Endothelial cell of umbilical vein (primary cell): ENCODE measurements at places on chromosomes 11 and 22. TPM values are rescaled to one million over a fixed set of nuclear protein-coding genes. Genes with fewer than 3 reads are reported as not detected.

DNA sequence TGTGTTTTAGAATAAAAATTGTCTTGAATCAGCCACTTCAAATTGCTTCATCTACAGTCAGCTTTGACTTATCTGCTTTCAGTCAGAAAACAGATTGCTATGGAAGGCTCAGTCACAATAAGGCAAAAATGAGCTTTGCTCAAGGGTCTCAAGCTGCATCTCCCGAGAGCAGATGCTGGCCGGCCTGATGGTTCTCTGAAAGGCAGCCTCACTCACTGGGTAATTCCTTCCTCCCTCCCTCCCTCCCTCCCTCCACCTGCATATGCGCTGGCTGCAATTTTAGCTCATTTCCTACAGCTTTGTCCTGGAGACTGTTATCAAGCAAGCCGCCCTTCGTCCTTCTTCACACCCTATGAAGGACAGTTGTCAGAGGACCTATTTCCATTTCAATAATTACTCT is 1.6 kb upstream of the IZUMO1R start:
- DNase-seq = no peak
- H3K36me3 ChIP-seq = no peaks in the 10 kb centered on the region
- H3K27me3 ChIP-seq = no peaks in the 10 kb centered on the region
- H3K4me3 ChIP-seq = no peak overlapping the region
- H3K4me1 ChIP-seq = no peaks in the 10 kb centered on the region
- no peak overlapping the region for H3K27ac ChIP-seq

SREBF2 gene
- total RNA-seq = 136 and 144 TPM in 2 replicates

DNA sequence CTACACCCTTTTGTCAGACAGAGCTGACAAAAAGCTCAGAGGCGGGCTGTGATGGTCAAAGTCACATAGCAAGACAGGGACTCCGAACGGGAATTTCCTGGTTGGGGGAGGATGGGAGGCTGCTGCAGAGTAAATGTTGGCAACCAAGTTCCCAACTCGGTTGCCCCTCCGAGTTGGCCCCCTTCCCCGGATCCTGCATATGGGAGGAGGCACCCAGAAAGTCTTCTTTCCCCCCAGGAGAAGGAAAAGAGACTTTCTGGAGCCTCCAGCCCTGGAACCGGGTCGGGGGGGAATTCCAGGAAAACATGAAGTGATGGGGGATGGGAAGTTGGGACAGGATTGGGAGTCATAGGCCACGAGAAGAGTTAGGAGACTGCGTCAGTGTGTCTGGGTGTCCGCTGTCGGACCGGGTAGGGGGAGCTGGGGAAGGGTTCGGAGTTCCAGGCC is 614 bp downstream of the SELENOM start:
- H3K36me3 ChIP-seq = peaks cover 4% of the 10 kb centered on the region
- no peak for DNase-seq
- peak overlapping the region; percentile 85 for H3K4me3 ChIP-seq
- H3K4me1 ChIP-seq = peaks cover 11% of the 10 kb centered on the region

SEC14L6 gene
- 0.15 TPM in 1 of 2 replicates, not detected in the other for total RNA-seq

OR5P2 gene
- not detected in 2 replicates for total RNA-seq

- no peak for DNase-seq
- peaks cover 25% of the 10 kb centered on the region for H3K4me1 ChIP-seq
- no peaks in the 10 kb centered on the region for H3K36me3 ChIP-seq
- H3K27ac ChIP-seq = no peak overlapping the region
Observed at GRCh38 chr11:128735935-128736605, 42.2 kb downstream of the FLI1 start.

DNA sequence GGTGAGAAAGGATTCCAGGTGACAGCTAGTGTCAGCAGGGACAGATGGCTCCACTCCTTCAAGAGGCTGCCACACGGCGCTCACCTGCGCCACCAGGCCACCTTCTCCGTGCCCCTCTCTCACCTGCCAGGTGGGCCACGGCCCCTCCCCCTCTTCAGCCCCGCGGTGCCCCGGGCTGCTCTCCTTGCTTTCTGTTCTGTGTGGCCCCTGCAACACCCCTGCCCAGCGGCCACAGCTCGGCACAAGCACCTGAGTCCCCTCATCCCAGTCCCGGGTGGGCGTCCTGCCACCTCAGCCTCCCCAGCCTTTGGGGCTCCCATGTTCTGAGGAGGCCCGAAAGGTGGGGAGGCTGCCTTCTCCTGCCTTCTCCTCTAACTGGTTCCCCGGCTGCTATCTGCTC is 46.4 kb downstream of the APOL1 start:
- H3K36me3 ChIP-seq = peaks cover 89% of the 10 kb centered on the region
- H3K27ac ChIP-seq = no peak overlapping the region
- peaks cover 1% of the 10 kb centered on the region for H3K4me1 ChIP-seq
- H3K27me3 ChIP-seq = no peaks in the 10 kb centered on the region
- no peak for DNase-seq
- H3K4me3 ChIP-seq = no peak overlapping the region

DNA sequence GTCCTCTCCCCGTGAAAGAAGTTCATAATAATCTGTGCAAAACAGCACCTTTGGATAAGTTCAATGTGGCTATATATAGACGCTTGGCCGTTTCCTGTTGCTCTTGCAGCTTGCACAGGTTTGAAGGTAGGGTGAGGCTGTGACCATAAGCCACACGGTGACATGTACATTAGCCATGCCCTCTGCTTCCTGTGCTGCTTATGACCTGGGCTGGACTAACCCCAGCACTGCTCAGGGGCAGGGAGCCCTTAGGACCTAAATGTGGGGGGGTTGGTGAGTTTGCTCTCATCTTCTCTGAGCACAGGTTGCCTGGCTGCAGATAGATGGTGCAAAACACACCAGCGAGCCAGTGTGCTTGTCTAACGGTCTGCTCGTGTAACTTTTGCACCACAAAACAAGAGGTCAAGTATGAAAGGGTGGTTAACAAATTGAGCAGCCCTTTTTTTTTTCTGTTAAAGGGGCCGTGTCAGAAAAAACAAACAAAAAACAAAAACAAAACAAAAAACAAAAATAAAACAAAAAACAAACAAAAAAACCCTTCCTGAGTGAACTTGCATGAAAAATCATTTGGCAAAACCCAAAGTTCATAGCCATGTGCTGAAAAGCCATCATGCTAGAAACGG is 37.3 kb downstream of the FLI1 start:
- DNase-seq = no peak
- peaks cover 70% of the 10 kb centered on the region for H3K4me1 ChIP-seq
- no peak overlapping the region for H3K27ac ChIP-seq
